ENCODE measurements at places on chromosomes 12 and 14. TPM values are rescaled to one million over a fixed set of nuclear protein-coding genes. Genes with fewer than 3 reads are reported as not detected.

The LALBA gene
- not detected for total RNA-seq

The KCNC2 gene
- not detected for total RNA-seq

The PRH2 gene
- not detected for total RNA-seq

The ESR2 gene
- 0.35 TPM for total RNA-seq

The FOXN3 gene
- 13.2 TPM for total RNA-seq

The MYF6 gene
- not detected for total RNA-seq

The C12orf50 gene
- total RNA-seq, result not detected

The SLCO1C1 gene
- not detected for total RNA-seq

The KRT73 gene
- not detected for total RNA-seq

The TAS2R13 gene
- 0.11 TPM for total RNA-seq

The CARMIL3 gene
- total RNA-seq, result not detected

The KRT82 gene
- 0.29 TPM for total RNA-seq

The KRT5 gene
- not detected for total RNA-seq

The KCNH3 gene
- total RNA-seq, result 0.12 TPM

The PTGDR gene
- total RNA-seq, result not detected

The RPGRIP1 gene
- total RNA-seq, result not detected

The CLEC9A gene
- not detected for total RNA-seq

The CCDC196 gene
- not detected for total RNA-seq

The SLC38A4 gene
- total RNA-seq, result not detected

The SPIC gene
- not detected for total RNA-seq

The MYRFL gene
- not detected for total RNA-seq

The RNU6-8 gene
- not detected for total RNA-seq

The PRB2 gene
- not detected for total RNA-seq

The SERPINA3 gene
- total RNA-seq, result not detected

The SLC25A21 gene
- total RNA-seq, result 0.87 TPM

The HOXC12 gene
- total RNA-seq, result 0.33 TPM

The LRP1-AS gene
- total RNA-seq, result not detected

The IL23A gene
- total RNA-seq, result 17.5 TPM

The FOXG1 gene
- total RNA-seq, result not detected

The KRT79 gene
- total RNA-seq, result 0.46 TPM

The KRT72 gene
- not detected for total RNA-seq

The PLD4 gene
- not detected for total RNA-seq

The PAPOLA gene
- total RNA-seq, result 123 TPM

The CCER1 gene
- not detected for total RNA-seq

The LTBR gene
- total RNA-seq, result 163 TPM

The OR6C2 gene
- not detected for total RNA-seq

The SLC5A8 gene
- total RNA-seq, result not detected

The PSMD9 gene
- 241 TPM for total RNA-seq

The CLEC12A gene
- not detected for total RNA-seq

The KLHDC1 gene
- total RNA-seq, result 0.07 TPM

The GPRC5D gene
- not detected for total RNA-seq

The PDZRN4 gene
- total RNA-seq, result not detected

The ESPL1 gene
- 31.6 TPM for total RNA-seq

The TPPP2 gene
- not detected for total RNA-seq

The PLBD1 gene
- 0.87 TPM for total RNA-seq

The MARS1 gene
- 210 TPM for total RNA-seq

The ZDHHC22 gene
- total RNA-seq, result 0.15 TPM

The FGF23 gene
- total RNA-seq, result not detected

The ZNF664 gene
- total RNA-seq, result 86.9 TPM

The NOS1 gene
- 0.11 TPM for total RNA-seq

The TGFB3 gene
- 10.2 TPM for total RNA-seq

The CAPS2 gene
- 8.4 TPM for total RNA-seq

The RNF212B gene
- total RNA-seq, result not detected

The C14orf39 gene
- total RNA-seq, result 0.17 TPM

The C12orf54 gene
- not detected for total RNA-seq

The TMPRSS12 gene
- total RNA-seq, result not detected

Data from PC-3 (cell line).